ENCODE measurements at places on chromosomes 3 and 15.

GRCh38 chr3:111967068-111967467, 11.8 kb upstream of the ABHD10 start:
- DNase-seq: no peak

GRCh38 chr3:73353649-73354217, 271.0 kb downstream of the PDZRN3 start:
- DNase-seq: no peak

- no peak for DNase-seq
Measured at GRCh38 chr15:61712129-61712759, 348.0 kb downstream of the VPS13C start.

DNA sequence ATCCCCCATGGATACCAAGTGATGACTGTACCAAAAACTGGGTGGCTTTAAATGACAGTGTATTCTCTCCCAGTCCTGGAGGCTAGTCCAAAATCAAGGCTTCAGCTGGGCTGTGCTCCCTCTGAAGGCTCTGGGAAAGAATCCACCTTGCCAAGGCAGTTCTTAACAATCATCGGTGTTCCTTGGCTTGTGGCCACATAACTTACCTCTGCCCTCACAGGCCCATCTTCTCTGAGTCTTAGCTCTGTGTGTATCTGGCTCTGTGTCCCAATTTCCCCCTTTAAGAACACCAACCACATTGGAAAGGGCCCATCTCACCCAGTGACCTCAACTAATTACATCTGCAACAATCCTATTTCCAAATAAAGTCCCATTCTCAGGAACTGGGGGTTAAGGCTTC, 503.0 kb upstream of the PROK2 start:
- no peak for DNase-seq

GRCh38 chr3:129068291-129068886, 7.8 kb downstream of the GP9 start:
- DNase-seq: no peak

DNA sequence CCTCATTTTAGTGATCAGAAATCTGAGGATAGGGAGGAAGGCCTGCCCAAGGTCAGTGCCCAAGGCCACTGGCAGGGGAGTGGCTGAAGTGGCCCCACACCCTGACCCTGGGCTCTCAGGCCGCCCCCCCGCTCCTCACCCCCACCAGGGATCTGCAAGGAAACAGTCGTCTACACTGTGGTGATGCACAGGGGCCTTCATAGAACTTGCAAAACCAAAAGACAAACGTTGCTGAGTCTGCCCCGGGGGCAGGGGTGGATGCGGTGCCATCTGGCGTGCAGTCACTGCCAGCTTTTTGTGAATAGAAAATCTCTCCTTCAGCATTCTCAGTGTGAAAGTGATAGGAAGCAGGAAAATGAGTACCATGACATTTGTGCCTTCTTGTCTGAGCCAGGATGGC, 41.3 kb downstream of the WHAMM start:
- no peak for DNase-seq

DNA sequence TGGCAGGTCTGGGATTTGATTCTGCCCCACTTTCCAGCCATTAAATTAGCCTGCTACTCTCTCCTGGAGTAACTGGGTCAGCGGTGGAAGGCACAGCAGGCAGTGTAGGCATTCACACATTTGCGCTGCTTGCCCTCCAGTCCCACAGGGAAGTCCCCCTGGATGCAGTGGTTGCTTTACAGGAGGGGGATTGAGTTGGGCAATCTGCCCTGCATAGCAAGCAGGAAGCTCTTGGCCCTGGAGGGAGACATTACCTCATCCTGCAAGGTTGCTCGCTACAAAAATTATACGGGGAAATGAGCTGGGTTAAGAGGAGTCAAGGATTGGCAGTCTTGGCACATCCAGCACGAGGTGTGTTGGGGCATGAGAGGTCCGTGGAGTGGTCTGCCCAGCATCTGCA, 14.8 kb downstream of the MCM2 start:
- DNase-seq: no peak

- DNase-seq: no peak
Measured at GRCh38 chr15:60840703-60841411, 361.9 kb upstream of the ICE2 start.

GRCh38 chr3:122533931-122534334, 19.2 kb upstream of the KPNA1 start:
- DNase-seq: no peak

GRCh38 chr3:143354342-143354741, 234.8 kb downstream of the CHST2 start:
- DNase-seq: no peak

GRCh38 chr3:186930641-186931531, 560 bp downstream of the ST6GAL1 start:
- DNase-seq: peak; percentile 77

GRCh38 chr3:125108833-125109535, 53.2 kb upstream of the HEG1 start:
- no peak for DNase-seq

DNA sequence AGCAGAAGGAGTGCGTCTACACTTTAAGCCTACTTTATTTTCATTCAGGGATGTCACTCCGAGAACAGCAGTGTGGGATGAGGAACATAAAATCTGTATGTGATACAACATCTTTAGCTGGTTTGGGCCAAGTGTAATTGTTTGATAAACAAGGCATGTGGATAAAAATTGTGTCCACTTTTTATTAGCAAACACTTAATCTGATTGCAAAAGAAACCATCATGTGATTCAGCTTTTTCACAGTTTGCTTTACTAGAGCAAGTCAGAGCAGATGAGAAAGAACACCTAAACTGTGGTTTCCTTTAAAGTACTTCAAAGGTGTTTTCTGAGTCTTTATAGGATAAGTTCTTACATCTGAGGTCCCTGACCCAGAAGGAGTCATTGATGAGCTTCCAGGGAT, 237.9 kb downstream of the THSD4 start:
- DNase-seq: no peak

DNA sequence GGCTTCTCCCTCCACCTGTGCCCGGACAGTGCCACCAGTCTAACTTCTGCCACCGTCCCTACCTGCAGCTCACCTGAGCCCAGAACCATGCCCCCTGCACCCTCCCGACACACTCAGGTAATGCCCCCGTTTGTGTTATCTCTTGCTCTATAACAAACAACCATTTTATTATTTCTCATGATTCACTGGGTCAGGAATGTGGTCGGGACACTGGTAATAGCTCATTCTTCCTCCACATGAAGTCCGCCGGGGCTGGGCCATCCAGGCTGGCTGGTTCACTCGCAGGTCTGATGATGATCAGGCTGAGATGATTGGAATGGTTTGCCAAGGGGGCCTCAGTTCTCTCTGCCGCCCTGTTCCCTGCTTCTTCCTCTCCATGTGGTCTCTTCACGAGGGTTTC, 20.3 kb upstream of the NR2E3 start:
- DNase-seq: no peak

- no peak for DNase-seq
Measured at GRCh38 chr15:90871716-90872485, 3.5 kb downstream of the FURIN start.

- DNase-seq: no peak
Measured at GRCh38 chr3:72224804-72225509, 440.0 kb upstream of the PROK2 start.

DNA sequence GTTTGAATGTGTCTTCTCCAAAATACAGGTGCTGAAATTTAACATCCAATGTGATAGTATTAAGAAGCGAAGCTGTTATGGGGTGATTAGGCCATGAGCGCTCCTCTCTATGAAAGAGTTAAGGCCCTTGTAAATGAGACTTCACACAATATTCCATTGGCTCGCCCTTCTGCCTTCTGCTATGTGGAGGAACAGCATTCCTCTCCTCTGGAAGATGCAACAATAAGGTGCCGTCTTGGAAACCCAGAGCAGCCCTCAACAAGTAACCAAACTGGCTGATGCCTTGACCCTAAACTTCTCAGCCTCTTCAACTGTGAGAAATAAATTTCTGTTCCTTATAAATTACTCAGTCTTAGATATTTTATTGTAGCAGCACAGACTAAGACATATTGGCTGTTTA, 874.6 kb downstream of the ROBO1 start:
- no peak for DNase-seq

DNA sequence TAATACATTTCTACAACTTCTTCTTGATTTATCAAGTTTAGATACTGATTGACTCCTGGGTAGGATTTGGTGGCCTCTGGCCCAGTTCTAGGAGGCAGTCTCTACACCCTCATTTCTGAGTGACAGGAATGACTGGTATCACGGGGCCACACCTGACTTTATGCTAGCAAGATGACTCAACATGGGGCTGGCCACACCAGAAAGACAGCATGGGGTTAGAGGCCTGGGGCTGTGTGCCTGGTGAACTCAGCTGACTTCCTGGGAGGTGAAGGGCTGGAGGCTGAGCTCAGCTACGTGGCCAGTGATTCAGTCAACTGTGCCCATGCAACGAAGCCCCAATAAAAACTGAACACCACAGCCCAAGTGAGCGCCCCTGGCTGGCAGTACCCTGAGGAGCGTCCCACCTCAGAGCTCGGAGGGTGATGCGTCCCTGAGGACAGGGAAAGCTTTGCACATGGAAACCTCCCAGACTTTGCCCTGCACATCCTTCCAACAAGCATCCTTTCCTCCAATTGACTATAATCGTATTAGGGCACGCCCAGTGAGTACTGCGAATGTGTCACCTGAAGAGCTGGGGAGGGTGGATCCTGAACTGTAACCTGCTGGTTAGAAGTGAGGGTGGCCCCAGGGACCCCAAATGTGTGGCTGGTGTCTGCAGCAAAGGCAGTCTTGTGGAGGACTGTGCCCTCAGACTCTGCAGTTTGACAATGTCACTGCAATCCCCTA, 57.2 kb downstream of the NIPA2 start:
- no peak for DNase-seq

All from HuH-7 (cell line).